ENCODE measurements at places on chromosomes 2 and 18.

DNA sequence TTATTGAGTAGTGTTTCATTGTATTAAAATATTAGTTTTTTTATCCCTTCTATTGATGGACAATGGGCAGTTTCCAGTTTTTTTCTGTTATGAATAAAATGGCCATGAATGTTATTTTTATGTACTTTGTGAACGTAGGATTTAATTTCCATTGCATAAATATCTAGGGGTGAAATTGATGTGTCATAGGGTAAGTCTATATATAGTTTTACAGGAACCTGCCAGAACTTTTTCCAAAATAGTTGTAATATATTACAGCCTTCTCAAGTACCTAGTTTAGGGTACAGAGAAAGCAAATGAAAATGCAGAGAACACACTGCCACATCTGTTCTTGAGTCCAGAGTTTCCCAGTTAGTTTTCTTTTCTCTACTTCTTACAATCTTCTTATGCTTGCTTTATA is 378.6 kb downstream of the MEIS1 start:
- no peaks in the 10 kb centered on the region for H3K36me3 ChIP-seq
- H3K27me3 ChIP-seq = no peaks in the 10 kb centered on the region
- ATAC-seq = no peak
- no peak overlapping the region for H3K4me3 ChIP-seq
- H3K4me1 ChIP-seq = no peaks in the 10 kb centered on the region

- H3K4me3 ChIP-seq = no peak overlapping the region
- no peak overlapping the region for H3K27ac ChIP-seq
- no peaks in the 10 kb centered on the region for H3K36me3 ChIP-seq
- no peaks in the 10 kb centered on the region for H3K4me1 ChIP-seq
Observed at GRCh38 chr18:31250902-31251301, 67.1 kb upstream of the DSG1 start.

GRCh38 chr2:224841910-224842309 is 125.7 kb upstream of the CCDC195 start:
- no peak for ATAC-seq
- no peak overlapping the region for H3K4me3 ChIP-seq
- H3K27ac ChIP-seq = peak overlapping the region; percentile 75
- H3K4me1 ChIP-seq = no peaks in the 10 kb centered on the region
- H3K36me3 ChIP-seq = peaks cover 100% of the 10 kb centered on the region
- no peaks in the 10 kb centered on the region for H3K27me3 ChIP-seq

- no peaks in the 10 kb centered on the region for H3K27me3 ChIP-seq
- H3K36me3 ChIP-seq = no peaks in the 10 kb centered on the region
- H3K4me1 ChIP-seq = peaks cover 11% of the 10 kb centered on the region
- peak overlapping the region; percentile 45 for H3K4me3 ChIP-seq
- ATAC-seq = peak; percentile 59
Observed at GRCh38 chr18:70671889-70672565, 383.2 kb downstream of the SOCS6 start.

DNA sequence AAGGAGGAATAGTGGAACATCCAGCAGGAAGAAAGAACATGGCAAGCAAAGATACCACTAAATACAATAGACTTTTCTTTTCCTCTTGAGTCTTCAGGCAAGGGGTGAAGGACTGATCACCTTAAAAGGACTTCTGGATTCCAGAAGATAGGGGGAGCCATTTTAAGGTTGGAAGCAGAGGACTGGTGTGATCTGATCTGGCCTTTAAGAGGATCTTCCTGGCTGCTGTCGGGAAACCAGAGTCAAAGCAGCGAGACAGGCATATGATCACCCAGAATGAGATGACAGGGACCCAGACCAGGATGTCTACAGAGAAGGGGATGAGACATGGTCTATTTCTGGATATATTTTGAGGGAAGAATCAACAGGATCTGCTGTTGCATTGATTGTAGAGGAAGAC is 558.0 kb downstream of the STK39 start:
- no peak overlapping the region for H3K27ac ChIP-seq
- no peaks in the 10 kb centered on the region for H3K36me3 ChIP-seq
- ATAC-seq = no peak
- peaks cover 6% of the 10 kb centered on the region for H3K27me3 ChIP-seq
- H3K4me3 ChIP-seq = no peak overlapping the region

- H3K4me1 ChIP-seq = no peaks in the 10 kb centered on the region
- no peak overlapping the region for H3K27ac ChIP-seq
- no peaks in the 10 kb centered on the region for H3K36me3 ChIP-seq
Observed at GRCh38 chr2:17242813-17243485, 275.3 kb downstream of the RAD51AP2 start.

DNA sequence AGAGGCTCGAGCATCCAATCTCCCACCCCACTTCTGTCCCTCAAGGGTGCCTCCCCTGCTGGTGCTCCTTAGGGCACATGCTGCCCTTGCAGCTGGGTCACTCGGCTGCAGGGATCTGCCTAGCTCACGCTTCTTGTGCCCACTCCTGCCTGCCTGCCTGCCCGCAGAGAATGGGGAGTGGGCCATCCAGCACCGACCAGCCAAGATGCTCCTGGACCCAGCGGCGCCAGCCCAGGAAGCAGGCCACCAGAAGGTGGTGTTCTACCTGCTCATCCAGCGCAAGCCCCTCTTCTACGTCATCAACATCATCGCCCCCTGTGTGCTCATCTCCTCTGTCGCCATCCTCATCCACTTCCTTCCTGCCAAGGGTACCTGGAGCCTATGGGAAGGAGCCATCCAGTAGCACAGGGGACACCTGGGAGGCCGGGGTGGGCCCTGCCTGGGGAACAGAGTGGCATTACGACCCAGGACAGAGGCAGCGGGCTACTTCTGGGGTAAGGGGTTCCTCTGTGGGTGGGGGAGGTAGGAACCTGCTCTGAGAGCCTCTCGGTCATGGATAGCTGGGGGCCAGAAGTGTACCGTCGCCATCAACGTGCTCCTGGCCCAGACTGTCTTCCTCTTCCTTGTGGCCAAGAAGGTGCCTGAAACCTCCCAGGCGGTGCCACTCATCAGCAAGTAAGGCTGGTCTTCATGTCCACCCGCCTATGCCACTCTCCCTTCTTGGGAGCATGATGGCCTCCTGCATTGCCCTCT is 3.4 kb downstream of the CHRNG start:
- H3K4me3 ChIP-seq = no peak overlapping the region
- no peak for ATAC-seq
- H3K36me3 ChIP-seq = peaks cover 31% of the 10 kb centered on the region
- H3K4me1 ChIP-seq = peaks cover 5% of the 10 kb centered on the region
- H3K27me3 ChIP-seq = no peaks in the 10 kb centered on the region

- peaks cover 20% of the 10 kb centered on the region for H3K27me3 ChIP-seq
- no peaks in the 10 kb centered on the region for H3K36me3 ChIP-seq
- peaks cover 6% of the 10 kb centered on the region for H3K4me1 ChIP-seq
- ATAC-seq = no peak
- H3K4me3 ChIP-seq = no peak overlapping the region
Observed at GRCh38 chr18:58104096-58104495, 60.1 kb downstream of the NEDD4L start.

DNA sequence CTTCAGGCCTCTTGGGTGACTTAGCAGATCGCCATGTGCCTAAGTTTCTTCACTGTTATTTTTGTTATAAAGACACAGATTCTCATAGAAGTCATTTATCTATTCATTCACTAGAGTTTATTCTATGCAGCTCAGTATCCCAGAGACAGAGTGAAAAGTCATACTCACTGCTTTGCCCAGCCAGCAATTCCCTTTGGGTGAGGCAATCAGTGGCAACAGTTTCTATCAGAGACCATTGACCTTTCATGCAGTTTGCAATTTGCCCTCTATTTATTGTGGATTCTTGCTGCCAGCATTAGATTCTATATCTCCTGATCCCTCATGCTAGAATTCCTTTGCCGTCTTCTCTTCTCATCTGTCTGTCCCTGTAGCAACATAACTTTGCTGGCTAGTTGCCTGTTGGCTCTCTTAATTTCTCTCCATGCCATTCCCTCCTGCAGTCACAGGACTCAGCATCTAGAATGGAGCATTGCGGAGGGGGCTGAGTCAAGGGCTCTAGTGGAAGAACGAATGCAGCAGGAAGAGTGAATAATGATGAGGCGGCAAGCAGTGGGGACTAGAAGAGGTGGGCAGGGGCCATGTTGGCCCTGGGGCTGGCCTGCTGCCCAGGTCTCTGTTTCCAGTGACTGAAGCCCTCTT is 12.2 kb downstream of the SLC9A4 start:
- H3K27me3 ChIP-seq = peaks cover 20% of the 10 kb centered on the region
- H3K4me1 ChIP-seq = peaks cover 5% of the 10 kb centered on the region
- H3K27ac ChIP-seq = no peak overlapping the region

- H3K36me3 ChIP-seq = no peaks in the 10 kb centered on the region
- peaks cover 21% of the 10 kb centered on the region for H3K27me3 ChIP-seq
- H3K4me3 ChIP-seq = no peak overlapping the region
- H3K27ac ChIP-seq = no peak overlapping the region
Observed at GRCh38 chr2:11411244-11411643, 54.7 kb downstream of the E2F6 start.

GRCh38 chr18:11859903-11860407 is 8.7 kb downstream of the CHMP1B start:
- H3K4me1 ChIP-seq = peaks cover 4% of the 10 kb centered on the region
- H3K27ac ChIP-seq = peak overlapping the region; percentile 72
- H3K4me3 ChIP-seq = no peak overlapping the region
- no peaks in the 10 kb centered on the region for H3K27me3 ChIP-seq
- ATAC-seq = peak; percentile 34
- peaks cover 6% of the 10 kb centered on the region for H3K36me3 ChIP-seq

- no peak overlapping the region for H3K27ac ChIP-seq
- no peaks in the 10 kb centered on the region for H3K27me3 ChIP-seq
- ATAC-seq = no peak
- H3K4me3 ChIP-seq = no peak overlapping the region
Observed at GRCh38 chr2:175431101-175431946, 249.8 kb upstream of the ATP5MC3 start.

DNA sequence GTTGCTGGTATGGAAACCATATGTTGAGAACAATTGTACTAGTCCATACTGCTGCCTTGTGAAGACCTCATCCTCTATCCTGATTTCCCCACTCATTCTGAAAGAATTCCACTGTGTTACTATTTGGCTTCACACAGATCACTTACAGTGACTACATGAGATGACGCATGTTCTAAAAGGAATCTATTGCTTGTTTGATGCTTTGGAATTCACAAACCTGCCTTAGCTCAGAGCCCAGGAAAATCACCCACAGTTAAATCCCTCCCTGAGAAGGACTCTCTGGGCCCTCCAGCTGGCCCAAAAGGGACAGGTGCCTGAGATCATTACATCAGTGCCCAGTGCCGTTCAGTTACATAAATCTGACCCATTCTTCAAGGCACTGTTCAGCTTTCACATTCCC is 45.3 kb downstream of the KLHL29 start:
- H3K4me3 ChIP-seq = no peak overlapping the region
- peaks cover 4% of the 10 kb centered on the region for H3K4me1 ChIP-seq
- peaks cover 22% of the 10 kb centered on the region for H3K27me3 ChIP-seq
- H3K36me3 ChIP-seq = no peaks in the 10 kb centered on the region
- no peak for ATAC-seq
- H3K27ac ChIP-seq = no peak overlapping the region

DNA sequence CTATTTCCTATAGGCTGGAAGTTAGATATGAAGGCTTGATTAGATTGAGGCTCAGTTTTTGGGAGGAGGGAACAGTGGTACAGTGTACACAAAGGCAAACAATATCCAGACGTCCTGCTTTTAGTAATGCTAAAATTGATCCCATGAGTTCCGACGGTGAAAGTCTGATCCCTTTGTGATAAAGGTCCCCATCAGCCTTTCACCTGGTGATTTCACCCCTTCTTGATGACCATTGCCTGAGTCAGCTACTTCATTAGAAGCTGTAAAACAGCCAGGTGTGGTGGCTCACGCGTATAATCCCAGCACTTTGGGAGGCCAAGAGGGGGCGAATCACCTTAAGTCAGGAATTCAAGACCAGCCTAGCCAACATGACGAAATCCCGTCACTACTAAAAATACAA is 29.7 kb downstream of the TWSG1 start:
- no peaks in the 10 kb centered on the region for H3K27me3 ChIP-seq
- H3K4me3 ChIP-seq = no peak overlapping the region
- ATAC-seq = no peak
- H3K27ac ChIP-seq = no peak overlapping the region
- peaks cover 22% of the 10 kb centered on the region for H3K36me3 ChIP-seq

GRCh38 chr18:56083523-56084287 is 495.7 kb upstream of the TCF4 start:
- H3K36me3 ChIP-seq = no peaks in the 10 kb centered on the region
- peaks cover 2% of the 10 kb centered on the region for H3K27me3 ChIP-seq
- ATAC-seq = no peak
- H3K27ac ChIP-seq = no peak overlapping the region
- H3K4me1 ChIP-seq = no peaks in the 10 kb centered on the region
- no peak overlapping the region for H3K4me3 ChIP-seq

DNA sequence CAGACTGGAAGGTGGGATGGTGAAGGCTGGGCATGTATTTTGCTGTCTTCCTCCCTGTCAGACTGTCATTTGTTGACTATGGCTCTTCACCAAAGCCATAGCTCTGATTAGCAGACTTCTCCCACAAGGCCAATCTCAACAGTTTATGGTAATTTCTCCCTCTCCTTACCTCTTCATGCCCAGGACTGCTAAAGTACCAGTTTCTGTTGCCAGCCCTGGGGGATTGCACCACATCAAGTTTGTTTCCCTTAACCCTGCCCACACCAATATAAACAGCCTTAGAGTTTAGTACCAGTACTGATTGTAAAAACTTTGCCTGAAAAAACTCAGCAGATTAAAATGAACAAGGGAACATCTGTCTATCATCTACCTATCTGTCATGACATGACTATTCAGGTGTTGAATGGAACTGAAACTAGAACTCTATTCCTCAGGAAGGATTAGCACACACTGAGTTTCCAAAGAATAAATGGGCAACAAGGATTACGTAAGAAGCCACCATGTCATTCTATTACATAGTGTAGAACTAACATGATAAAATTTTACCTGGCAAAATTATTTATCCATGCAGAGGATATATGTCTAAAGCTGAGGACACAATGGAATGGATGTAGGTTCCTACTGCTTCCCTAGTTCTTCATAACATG is 13.7 kb downstream of the FEZ2 start:
- H3K27ac ChIP-seq = no peak overlapping the region
- H3K4me1 ChIP-seq = no peaks in the 10 kb centered on the region
- ATAC-seq = no peak
- H3K27me3 ChIP-seq = no peaks in the 10 kb centered on the region

GRCh38 chr18:13623871-13624270 is 102.5 kb downstream of the FAM210A start:
- no peak overlapping the region for H3K4me3 ChIP-seq
- no peaks in the 10 kb centered on the region for H3K4me1 ChIP-seq
- peaks cover 17% of the 10 kb centered on the region for H3K36me3 ChIP-seq
- no peak for ATAC-seq
- H3K27ac ChIP-seq = peak overlapping the region; percentile 70

DNA sequence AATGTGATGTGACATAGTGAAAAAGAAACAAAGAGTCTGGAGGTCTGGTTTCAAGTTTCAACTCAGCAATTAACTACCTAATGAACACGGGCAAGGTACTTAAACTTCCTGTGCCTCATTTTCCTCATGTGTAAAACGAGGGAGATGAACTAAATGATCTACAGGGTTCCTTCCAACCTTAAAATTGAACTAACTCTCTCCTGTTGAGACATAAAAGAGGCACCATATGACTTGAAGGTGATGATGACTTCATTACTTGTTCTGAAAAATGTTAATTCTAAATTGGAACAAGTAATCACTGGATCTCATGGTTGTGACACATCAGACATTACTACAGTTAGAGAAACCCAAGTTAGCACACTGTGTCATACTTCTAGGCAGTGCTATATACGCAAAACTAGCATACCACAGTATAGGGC is 8.9 kb upstream of the REL start:
- no peaks in the 10 kb centered on the region for H3K27me3 ChIP-seq
- H3K27ac ChIP-seq = peak overlapping the region; percentile 75
- ATAC-seq = peak; percentile 96
